ENCODE measurements at places on chromosomes 4 and X. TPM values are rescaled to one million over a fixed set of nuclear protein-coding genes. Genes with fewer than 3 reads are reported as not detected.

Gene SHROOM4
- total RNA-seq, result 16.0 TPM

Gene ZNF518B
- 11.1 TPM for total RNA-seq

Gene CYLC1
- not detected for total RNA-seq

Gene ACOX3
- 47.8 TPM for total RNA-seq
